ENCODE measurements at places on chromosomes 5 and 9. TPM values are rescaled to one million over a fixed set of nuclear protein-coding genes. Genes with fewer than 3 reads are reported as not detected.
A peak's percentile ranks its signal among the peaks of the same experiment; 100 is the strongest.

Gene IL13
- not detected for total RNA-seq

GRCh38 chr5:44870430-44870829 is 61.7 kb downstream of the MRPS30 start:
- no peak overlapping the region for H3K4me3 ChIP-seq
- H3K27me3 ChIP-seq: no peaks in the 10 kb centered on the region
- no peak for DNase-seq

DNA sequence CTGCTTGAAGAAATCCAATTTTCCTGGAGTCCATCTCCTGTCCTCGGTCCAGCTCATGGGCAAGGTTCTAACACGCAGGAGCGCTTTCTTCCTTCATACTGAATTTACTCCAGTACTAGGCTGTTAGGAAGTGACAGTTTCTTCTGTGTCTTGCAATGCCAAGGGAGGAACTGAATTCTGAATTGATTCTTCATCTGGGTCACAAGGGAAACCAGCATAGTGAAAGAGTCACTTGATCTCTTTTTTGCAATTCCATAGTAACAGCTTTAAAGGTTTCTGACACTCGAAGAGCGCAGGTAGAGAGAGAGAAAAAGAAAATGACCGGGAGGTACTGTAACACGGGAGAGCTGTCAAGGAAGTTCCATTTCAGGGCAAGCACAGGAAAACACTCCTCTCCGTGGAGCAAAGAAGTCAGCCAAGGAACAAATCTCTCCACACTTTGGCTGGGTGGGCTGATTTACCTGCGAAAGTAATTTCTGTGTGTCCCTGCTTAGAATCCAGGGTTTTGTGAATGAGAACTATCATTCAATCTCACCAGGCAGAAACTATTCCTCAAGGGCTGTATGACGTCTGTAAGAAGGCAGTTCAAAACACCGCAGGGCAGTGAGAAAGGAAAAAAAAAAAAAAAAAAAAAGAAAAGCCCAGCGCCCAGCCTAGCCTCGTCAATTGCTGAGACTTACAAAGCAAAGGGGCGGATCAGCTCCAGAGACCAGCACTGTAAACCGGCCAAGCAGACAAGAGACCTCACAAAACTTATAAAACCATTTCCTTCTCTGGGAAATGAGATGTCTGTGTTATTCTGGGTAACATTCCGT is 617.8 kb downstream of the PDE4D start:
- H3K4me1 ChIP-seq: no peaks in the 10 kb centered on the region
- H3K27ac ChIP-seq: no peak overlapping the region
- DNase-seq: no peak
- no peaks in the 10 kb centered on the region for H3K36me3 ChIP-seq

DNA sequence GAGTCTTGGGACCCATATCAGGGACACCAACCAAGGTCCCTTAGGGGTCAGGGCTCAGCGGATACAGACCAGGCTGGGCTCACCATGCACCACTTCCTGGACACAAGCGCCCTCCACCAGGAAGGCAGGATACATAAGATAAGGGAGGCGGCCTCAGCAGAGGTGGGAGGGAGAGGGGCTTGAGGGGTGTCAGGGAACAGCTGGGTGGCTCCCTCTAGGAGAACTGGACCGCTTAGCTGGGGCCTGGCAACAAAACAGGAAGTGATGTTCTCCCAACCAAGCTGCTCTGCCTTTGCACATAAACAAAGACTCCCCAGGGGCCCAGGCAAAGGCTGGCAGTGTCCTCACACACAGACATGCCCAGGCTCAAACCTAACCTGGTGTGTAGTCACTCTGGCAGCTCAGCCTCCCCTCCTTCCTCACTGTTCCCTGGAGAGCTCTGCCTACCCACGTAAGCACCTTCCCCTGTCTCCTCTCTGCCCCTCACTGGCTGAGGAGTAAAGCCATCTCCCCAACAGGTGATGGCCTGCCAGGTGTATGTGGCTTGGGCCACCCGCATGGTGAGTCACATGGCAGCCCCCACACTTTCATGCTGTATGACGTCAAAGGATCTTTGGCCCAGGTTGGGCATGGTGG is 5.8 kb upstream of the BICD2 start:
- H3K36me3 ChIP-seq: no peaks in the 10 kb centered on the region
- peaks cover 16% of the 10 kb centered on the region for H3K4me1 ChIP-seq

- H3K27me3 ChIP-seq: no peaks in the 10 kb centered on the region
- no peak overlapping the region for H3K27ac ChIP-seq
- H3K36me3 ChIP-seq: no peaks in the 10 kb centered on the region
- no peak overlapping the region for H3K4me3 ChIP-seq
- no peak for DNase-seq
- H3K4me1 ChIP-seq: no peaks in the 10 kb centered on the region
Observed at GRCh38 chr9:6692433-6692832, 46.9 kb upstream of the GLDC start.

DNA sequence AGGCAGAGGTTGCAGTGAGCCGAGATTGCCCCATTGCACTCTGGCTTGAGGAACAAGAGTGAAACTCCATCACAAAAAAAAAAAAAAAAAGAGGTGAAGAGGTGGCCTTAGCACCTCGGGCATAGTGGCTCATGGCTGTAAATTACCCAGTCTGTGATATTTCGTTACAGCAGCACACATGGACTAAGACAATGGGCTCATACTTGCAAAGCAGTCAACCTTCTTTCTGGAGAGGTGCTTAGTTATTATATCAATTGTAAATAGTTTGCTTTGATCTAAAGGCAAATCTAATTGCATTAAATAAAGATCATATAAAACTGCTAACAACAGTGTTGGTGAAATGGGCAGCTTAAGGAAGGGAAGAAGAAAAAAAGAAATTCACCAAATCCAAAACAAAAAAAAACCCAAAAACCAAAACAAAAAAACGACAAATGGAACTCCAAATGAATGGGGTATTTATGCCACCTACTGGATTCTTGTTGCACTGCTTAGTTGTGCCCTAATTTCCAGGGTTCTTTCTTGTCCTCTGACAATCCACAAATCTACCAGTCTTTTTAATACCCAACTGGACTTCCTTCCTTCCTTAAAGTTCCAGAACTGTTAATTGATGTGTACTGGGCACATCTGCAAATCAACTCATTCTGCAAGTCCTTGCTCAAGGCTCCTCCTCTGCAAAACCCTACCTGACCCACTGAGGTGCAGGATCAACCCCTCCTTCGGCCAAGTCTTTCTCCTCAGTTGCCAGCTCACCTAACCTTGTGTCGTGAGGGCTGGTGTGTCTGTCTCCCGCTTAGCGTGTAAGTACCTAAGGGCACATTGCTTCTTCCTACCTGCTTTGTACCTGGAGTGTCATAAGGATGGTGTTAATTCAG is 35.0 kb upstream of the DMRT1 start:
- H3K36me3 ChIP-seq: no peaks in the 10 kb centered on the region
- no peak overlapping the region for H3K27ac ChIP-seq
- DNase-seq: no peak
- H3K4me3 ChIP-seq: no peak overlapping the region
- no peaks in the 10 kb centered on the region for H3K27me3 ChIP-seq
- H3K4me1 ChIP-seq: no peaks in the 10 kb centered on the region

Gene PCDHB7
- not detected for total RNA-seq

DNA sequence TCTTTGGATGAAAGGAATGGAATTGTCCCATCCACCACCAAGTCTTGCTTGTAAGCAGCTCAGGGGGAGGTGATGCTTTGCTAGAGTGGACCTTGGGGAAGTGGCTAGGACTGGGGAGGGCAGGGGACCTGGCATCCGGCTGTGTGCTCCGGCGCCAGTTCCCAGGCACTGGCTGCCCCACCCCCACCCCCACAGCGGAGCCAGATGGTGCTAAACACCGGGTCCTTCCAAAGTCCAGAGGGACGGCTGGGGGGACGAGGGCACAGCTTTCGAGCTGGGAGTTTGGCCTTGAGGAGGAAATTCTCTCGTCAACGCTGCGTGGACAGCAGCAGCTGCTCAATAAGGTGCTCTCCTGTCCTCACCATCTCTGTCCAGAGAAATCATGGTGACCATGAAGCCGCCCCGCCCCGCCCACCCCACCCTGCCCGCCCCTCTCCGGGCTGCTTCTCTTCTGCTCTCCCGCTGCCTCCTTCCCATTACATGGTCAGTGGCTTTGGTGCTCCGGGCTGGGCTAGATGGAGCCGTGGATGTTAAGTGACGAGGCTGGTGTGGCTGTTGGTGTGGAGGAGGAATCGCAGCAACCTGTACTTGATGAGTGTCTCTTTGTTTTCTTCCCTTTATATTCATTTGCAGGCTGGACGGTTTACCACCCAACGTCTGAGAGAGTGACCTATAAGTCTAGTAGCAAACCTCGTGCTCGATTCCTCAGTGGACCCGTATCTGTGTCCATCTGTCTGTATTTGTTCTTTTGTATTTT is 115.7 kb downstream of the WNK2 start:
- peaks cover 18% of the 10 kb centered on the region for H3K4me1 ChIP-seq
- H3K4me3 ChIP-seq: no peak overlapping the region
- peaks cover 19% of the 10 kb centered on the region for H3K27me3 ChIP-seq
- no peak overlapping the region for H3K27ac ChIP-seq
- no peaks in the 10 kb centered on the region for H3K36me3 ChIP-seq
- no peak for DNase-seq

DNA sequence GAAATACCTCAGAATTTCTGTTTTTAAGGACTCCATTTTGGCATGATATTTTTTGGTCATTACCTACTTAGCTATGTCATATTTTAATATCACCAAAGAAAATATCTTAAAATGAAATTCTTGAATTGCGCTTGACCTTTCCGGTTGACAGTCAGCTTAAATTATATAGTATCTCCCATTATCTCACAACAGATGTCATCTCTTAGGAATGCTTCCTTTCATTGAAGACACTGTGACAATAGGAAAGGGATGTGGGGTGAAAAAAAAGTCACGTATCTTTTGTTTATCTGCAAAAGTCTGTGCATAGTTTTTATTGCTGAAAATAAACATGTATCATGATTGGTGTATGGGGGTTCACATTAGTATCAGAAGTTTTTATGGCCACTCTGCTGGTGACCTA is 105.8 kb downstream of the INVS start:
- no peak for DNase-seq
- no peak overlapping the region for H3K4me3 ChIP-seq
- no peaks in the 10 kb centered on the region for H3K27me3 ChIP-seq

Gene ADRA1B
- not detected for total RNA-seq

- H3K4me3 ChIP-seq: peak overlapping the region; percentile 67
- H3K27ac ChIP-seq: peak overlapping the region; percentile 95
- peaks cover 64% of the 10 kb centered on the region for H3K4me1 ChIP-seq
- no peaks in the 10 kb centered on the region for H3K36me3 ChIP-seq
- peak; percentile 37 for DNase-seq
Observed at GRCh38 chr5:181188700-181189362, 16.2 kb downstream of the TRIM7 start.

- no peaks in the 10 kb centered on the region for H3K4me1 ChIP-seq
- H3K27me3 ChIP-seq: no peaks in the 10 kb centered on the region
- H3K27ac ChIP-seq: no peak overlapping the region
- no peak overlapping the region for H3K4me3 ChIP-seq
- no peaks in the 10 kb centered on the region for H3K36me3 ChIP-seq
- no peak for DNase-seq
Observed at GRCh38 chr9:115155037-115155436, 37.1 kb upstream of the TNC start.

GRCh38 chr5:172334196-172334595 is 50.6 kb upstream of the UBTD2 start:
- no peaks in the 10 kb centered on the region for H3K36me3 ChIP-seq
- H3K27me3 ChIP-seq: peaks cover 78% of the 10 kb centered on the region
- peak; percentile 27 for DNase-seq
- H3K4me3 ChIP-seq: no peak overlapping the region
- H3K4me1 ChIP-seq: no peaks in the 10 kb centered on the region

- H3K4me3 ChIP-seq: no peak overlapping the region
- H3K27me3 ChIP-seq: peaks cover 42% of the 10 kb centered on the region
- no peak overlapping the region for H3K27ac ChIP-seq
- no peaks in the 10 kb centered on the region for H3K36me3 ChIP-seq
- DNase-seq: no peak
Observed at GRCh38 chr5:31963358-31964006, 210.6 kb downstream of the GOLPH3 start.

DNA sequence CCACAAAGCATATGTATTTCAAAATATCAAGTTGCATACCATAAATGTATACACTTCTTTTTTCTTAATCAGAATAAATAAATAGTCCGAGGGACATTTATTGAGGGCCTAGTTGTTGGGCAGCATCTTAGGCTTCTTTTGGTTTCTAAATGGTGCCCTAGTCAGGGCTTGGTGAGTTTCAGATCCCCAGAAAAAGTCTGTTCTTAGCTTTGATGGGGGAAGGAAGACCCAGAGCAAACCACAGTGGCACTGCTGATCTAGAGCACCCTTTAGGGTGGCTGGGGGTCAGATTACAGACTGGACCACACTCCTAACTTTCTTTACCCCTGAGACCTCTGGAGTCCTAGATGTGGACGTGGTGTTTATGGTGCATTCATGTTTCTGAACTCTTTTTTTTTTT is 97.8 kb downstream of the C9orf152 start:
- no peaks in the 10 kb centered on the region for H3K27me3 ChIP-seq
- H3K36me3 ChIP-seq: no peaks in the 10 kb centered on the region
- H3K27ac ChIP-seq: no peak overlapping the region

DNA sequence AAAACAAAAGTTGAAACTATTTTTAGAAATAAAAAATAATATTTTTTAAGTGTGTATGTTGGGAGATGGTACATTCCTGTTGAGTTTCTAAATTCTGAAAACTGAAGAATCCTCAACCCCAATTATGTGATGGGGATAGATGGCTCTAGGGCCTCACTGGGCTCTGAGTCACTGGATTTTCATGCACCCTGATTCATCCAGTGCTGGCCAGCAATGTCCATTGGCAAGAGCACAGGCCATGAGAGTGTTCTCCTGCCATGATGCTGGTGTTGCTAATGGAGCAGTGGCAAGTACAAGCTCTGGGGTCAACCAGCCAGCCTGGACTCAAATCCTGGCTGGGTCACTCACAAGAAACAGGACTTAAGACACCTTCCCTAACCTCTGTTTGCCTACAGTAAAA is 23.3 kb downstream of the SMIM23 start:
- no peaks in the 10 kb centered on the region for H3K4me1 ChIP-seq
- no peak overlapping the region for H3K4me3 ChIP-seq
- no peak for DNase-seq
- H3K27me3 ChIP-seq: peaks cover 53% of the 10 kb centered on the region
- H3K27ac ChIP-seq: no peak overlapping the region

DNA sequence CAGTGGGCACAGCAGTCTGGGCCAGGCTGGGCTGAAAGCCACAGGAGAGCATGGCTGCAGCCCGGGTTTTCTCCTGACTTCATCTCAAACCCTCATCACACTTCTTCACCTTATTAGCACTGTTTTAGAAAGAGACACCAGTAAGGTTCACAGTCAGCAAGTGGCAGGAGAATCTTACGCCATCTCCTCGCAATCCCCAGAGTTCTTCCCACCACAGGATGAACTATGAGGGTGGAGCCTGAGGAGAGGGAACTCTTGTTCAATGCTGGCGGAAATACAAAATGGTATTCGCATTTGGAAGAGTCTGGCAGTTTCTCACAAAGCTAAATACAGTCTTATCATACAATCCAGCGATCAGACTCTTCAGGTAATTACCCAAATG is 14.7 kb downstream of the BICD2 start:
- no peak overlapping the region for H3K27ac ChIP-seq
- 0 out of 3 replicates have a peak, but pooled peaks cover 3% of the 10 kb centered on the region for H3K36me3 ChIP-seq
- H3K4me1 ChIP-seq: peaks cover 46% of the 10 kb centered on the region
- no peak for DNase-seq
- no peaks in the 10 kb centered on the region for H3K27me3 ChIP-seq

- H3K36me3 ChIP-seq: no peaks in the 10 kb centered on the region
- no peaks in the 10 kb centered on the region for H3K27me3 ChIP-seq
- H3K27ac ChIP-seq: peak overlapping the region; percentile 53
- no peak overlapping the region for H3K4me3 ChIP-seq
Observed at GRCh38 chr5:119302449-119302848, 53.4 kb upstream of the TNFAIP8 start.
